ENCODE measurements at places on chromosomes 2 and 18.

- no peaks in the 10 kb centered on the region for H3K27me3 ChIP-seq
- H3K36me3 ChIP-seq = no peaks in the 10 kb centered on the region
- H3K4me3 ChIP-seq = no peak overlapping the region
- H3K27ac ChIP-seq = no peak overlapping the region
- DNase-seq = no peak
Observed at GRCh38 chr2:146077156-146077555, 1557.2 kb upstream of the ZEB2 start.

GRCh38 chr2:17628349-17629261 lies 88.1 kb downstream of the VSNL1 start:
- no peak overlapping the region for H3K27ac ChIP-seq
- H3K4me3 ChIP-seq = no peak overlapping the region
- no peaks in the 10 kb centered on the region for H3K4me1 ChIP-seq
- no peaks in the 10 kb centered on the region for H3K27me3 ChIP-seq
- no peak for DNase-seq

DNA sequence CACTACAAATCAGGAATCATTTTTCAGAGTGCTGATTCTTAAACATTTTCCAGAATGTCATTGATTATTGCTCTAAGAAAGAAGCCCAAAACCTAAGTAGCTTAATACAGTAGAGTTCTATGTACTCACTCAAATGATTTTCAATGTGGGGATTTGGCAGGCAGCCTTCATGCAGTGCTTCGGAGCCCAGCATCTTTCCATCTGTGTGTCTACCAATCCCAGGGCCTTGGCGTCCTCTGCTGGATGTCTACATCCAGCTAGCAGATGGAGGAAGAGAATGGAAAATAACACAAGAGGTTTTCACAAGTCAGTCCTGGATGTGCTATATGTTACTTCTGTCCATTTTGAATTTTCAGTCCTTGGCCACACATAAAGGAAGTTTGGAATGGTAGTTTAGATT lies 151.8 kb downstream of the RDH14 start:
- H3K27me3 ChIP-seq = no peaks in the 10 kb centered on the region
- H3K4me3 ChIP-seq = no peak overlapping the region
- no peaks in the 10 kb centered on the region for H3K36me3 ChIP-seq
- no peak overlapping the region for H3K27ac ChIP-seq
- no peak for DNase-seq
- H3K4me1 ChIP-seq = no peaks in the 10 kb centered on the region

DNA sequence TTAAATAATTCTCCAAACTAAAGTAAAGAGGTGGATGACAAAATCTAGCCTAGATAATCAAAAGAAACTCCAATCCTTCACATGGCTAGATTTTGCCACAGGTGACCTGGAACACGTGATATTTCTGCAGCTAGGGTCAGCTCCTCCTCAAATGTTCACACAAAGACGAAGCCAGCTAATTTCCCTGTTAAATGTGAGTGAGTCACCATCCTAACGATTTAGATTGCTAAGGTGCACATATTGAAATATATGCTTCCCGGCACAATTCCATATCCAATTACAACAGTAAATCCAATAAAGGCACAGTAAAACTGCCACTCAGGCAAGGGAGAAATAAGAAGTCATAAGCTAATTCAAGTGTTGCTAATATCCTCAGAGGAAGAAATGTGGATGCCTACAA lies 28.7 kb downstream of the IKZF2 start:
- H3K27me3 ChIP-seq = no peaks in the 10 kb centered on the region
- no peaks in the 10 kb centered on the region for H3K4me1 ChIP-seq
- H3K27ac ChIP-seq = no peak overlapping the region
- no peak overlapping the region for H3K4me3 ChIP-seq
- no peaks in the 10 kb centered on the region for H3K36me3 ChIP-seq

GRCh38 chr2:196592331-196592910 lies 47.1 kb upstream of the CCDC150 start:
- peak overlapping the region; percentile 86 for H3K4me3 ChIP-seq
- no peaks in the 10 kb centered on the region for H3K27me3 ChIP-seq
- no peaks in the 10 kb centered on the region for H3K36me3 ChIP-seq

All from breast epithelium (tissue), 4 donors.